Glutamatergic neuron (in vitro differentiated cells): ENCODE measurements at places on chromosomes 7 and 10.

GRCh38 chr10:125006921-125007426 lies 65.1 kb downstream of the ZRANB1 start:
- no peak for DNase-seq

- peak; percentile 52 for DNase-seq
Measured at GRCh38 chr10:52221923-52222322, 92.2 kb upstream of the DKK1 start.

GRCh38 chr10:85544956-85545355 lies 821.6 kb downstream of the GRID1 start:
- no peak for DNase-seq

- DNase-seq, result no peak
Measured at GRCh38 chr7:73716318-73716890, 3.1 kb downstream of the STX1A start.

- DNase-seq, result no peak
Measured at GRCh38 chr7:70456719-70457118, 675.2 kb upstream of the GALNT17 start.

- no peak for DNase-seq
Measured at GRCh38 chr7:27709137-27710075, 30.6 kb upstream of the TAX1BP1 start.

DNA sequence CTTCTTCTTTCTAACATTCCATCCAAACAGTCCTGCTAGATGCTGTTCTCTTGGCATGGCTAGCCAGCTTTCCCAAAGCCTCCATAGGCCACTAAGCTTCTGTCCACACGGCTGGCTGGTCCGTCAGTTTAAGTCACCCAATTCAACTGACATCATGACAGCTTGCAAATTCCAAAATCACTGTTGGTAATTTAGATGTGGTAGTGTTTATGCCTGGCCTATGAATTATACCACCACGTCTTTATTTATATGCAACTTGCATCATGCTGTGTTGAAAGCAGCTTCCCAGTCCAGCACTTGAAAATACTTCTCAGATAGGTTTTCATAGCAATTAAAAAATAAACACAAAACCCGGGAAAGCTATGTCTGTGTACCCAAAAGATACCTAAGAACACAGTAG lies 2.2 kb upstream of the VIM start:
- DNase-seq, result no peak

GRCh38 chr7:41974870-41975557 lies 262.0 kb downstream of the GLI3 start:
- no peak for DNase-seq

GRCh38 chr10:132142396-132143161 lies 44.2 kb upstream of the DPYSL4 start:
- peak; percentile 74 for DNase-seq

GRCh38 chr7:114825423-114825951 lies 96.4 kb upstream of the MDFIC start:
- DNase-seq, result no peak

DNA sequence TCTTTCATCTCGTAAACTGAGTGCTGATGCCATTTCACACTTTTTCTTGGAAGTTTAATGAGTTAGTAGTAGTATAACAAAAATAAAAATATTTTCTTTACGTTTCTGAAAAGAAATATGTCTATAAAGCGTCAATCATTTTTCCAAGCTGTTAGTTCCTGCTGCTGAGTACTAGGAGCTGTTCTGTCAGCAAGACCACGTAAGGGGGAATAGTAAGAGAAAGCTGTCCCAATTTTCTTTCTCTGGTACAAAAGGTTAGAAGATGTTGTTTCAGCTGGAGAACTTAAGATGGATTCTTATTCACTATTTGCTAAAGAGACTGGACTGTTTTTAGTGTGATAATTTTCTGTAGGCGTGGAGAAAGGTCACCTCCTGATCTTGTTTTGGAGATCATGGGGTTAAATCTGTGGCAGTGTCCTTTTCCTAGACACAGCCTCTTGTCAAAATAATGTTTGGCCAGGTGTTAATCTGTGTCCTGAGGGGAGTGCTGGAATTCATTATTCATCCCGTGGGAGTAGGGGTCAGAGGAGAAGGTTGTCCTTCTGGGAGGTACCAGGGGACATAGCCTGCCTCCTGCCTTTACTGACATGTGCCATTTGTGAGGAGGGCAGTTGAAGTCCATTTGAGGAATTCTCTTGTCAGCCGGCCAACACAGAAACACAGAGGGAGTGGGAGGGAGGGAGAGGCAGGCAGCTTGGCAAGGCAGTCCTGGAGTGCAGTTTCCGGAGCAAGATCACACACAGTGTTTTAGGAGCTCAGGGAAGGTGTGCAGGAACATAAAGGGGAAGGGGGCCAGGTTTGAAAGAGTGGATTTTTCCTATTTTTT lies 368.7 kb downstream of the AUTS2 start:
- DNase-seq, result no peak

- DNase-seq, result no peak
Measured at GRCh38 chr10:35564341-35564968, 40.7 kb upstream of the GJD4 start.

DNA sequence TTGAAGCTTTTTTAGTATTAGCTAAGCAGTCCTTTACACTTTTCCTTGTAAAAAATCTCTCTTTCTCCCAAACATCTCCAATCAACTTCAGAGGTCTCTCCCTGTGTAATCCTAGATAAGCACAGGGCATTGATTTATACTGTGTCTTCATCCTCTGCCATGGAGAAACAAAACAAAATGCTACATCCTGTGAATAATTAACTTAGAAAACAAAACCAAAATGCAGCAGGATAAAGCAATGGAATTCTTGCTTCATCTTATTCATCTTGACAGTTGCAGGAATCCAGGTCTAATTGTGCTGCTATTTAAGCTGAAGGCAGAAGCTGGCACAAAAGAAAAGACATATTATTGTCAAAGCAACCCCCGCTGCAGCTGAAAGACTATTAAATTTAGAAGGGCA lies 641.5 kb upstream of the SORCS1 start:
- no peak for DNase-seq

- DNase-seq, result no peak
Measured at GRCh38 chr7:139588632-139589031, 65.1 kb downstream of the CLEC2L start.

- DNase-seq, result no peak
Measured at GRCh38 chr7:118079369-118079768, 104.6 kb upstream of the LSM8 start.

DNA sequence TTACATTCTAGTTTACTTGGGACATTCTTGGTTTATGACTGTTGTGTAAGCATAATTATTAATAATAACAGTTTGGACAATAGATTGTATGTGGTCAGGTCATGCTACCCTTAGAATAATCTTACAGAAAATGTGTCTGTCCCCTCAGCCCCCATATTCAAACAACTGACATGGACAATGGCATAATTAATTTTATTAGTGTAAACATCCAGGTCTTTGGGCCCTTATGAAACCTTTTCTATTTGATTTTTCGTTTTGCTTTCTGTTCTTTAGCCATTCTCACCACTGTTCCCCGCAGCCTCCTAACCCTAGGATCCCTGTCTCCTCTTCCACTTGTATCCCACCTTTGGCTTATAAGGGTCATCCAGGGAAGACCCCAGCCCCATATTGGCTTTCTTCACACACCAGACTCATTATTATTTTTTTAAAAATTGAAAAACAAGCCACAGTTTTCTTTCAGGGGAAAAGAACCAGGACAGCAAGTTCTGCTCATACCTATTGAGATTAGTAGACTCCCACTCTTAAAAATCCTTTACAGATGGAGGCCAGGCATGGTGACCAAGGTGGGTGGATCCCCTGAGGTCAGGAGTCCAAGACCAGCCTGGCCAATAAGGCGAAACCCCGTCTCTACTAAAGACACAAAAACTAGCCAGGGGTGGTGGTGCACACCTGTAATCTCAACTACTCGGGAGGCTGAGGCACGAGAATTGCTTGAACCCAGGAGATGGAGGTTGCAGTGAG lies 11.5 kb downstream of the VIM start:
- no peak for DNase-seq

DNA sequence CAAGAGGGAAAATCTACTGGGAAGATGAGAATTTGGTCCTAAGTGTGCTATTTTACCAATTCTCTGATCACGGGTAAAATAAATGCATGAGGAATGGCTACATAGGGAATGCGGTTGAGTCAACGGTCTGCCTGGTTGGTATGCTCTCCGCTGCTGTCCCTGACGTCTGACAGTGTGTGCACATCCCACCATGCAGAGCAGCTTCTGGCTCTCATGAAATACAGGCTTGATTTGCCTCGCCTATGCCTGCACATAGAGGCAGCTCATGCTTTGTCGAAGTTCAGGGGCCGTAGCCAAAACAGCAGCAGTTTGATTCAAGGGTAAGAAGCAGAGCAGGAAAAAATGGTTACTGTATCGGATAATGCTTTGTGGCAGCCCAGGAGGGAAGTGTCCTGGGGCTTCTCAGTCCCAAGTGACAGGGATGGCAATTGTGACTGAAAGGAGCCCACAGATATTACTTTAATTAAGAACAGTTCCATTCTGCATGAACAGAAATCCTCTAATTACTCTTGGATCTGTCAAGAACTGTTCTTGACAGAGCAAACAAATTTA lies 268.4 kb upstream of the SLC26A5 start:
- DNase-seq, result peak; percentile 22

DNA sequence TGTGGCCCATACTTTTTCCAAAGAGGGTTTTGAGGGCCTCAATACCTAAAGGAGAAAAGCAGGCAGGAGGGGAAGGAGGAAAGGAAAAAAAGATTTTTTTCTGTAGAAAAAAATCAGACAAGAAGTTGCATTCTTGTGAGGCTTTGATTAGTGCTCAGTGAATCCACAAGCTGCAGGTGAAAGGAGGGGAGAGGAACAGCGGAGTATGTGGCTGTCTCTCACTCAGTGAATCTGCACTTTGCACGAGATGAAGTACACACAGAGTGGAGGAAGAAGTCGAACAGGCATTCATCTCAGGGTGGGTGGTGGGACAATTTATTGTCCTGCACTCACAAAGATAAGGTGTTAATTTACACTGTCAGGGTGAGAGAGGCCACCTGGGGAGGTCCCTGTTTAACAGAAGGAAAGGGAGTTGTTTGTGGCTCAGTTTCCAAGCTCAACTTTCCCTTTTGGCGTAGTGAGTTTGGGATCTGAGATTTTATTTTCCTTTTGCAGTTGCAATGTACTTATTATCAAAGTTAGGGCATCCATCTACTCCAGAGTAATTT lies 49.0 kb upstream of the VIPR2 start:
- DNase-seq, result no peak

DNA sequence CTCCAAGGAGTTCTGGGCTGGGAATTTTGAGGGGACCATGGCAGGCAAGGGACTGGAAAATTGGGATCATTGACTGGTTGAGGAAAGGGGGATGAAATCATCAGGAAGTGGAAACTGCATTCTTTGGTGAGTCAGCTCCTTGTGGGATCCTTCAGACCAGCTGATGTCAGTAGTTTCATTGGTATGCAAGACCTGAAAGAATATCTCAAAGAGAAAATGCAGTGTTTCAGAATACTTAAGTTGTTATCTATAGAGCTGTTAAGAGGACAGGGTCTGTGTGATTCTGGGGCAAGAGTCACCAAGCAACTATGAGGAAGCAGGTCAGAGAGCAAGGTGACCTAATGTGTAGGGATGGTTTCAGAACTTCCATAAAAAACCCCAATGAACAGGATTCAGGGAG lies 595.9 kb upstream of the AUTS2 start:
- DNase-seq, result no peak

GRCh38 chr7:149468208-149468607 lies 7.3 kb upstream of the ZNF777 start:
- no peak for DNase-seq

DNA sequence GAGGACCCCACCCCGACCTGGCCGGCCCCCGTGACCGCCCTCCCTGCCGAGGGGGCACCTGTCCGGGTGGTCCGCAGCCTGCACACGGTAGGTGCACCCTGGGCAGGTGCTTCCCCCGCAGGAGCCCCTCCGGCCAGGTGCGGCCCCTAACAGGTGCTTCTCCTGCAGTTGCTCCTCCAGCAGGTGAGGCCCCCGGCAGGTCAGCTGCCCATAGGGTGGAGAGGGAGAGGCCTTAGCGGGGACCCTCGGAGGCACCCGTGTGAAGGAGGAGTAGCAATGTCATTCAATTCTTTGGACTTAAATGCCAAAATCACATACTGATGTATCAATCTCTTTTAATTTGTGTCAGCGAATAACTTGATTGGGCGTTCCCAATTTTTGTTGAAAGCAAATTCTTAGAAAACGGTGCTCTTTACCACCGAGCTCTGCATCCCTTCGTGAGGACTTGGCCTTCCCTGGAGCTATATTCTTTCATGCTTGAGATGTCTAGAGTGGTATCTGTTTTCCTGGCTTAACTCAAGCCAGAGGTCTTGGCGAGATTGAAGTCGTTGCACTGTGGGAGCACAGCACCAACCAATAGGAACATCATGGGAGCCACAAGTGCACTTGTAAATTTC lies 738 bp upstream of the NCAPG2 start:
- no peak for DNase-seq

DNA sequence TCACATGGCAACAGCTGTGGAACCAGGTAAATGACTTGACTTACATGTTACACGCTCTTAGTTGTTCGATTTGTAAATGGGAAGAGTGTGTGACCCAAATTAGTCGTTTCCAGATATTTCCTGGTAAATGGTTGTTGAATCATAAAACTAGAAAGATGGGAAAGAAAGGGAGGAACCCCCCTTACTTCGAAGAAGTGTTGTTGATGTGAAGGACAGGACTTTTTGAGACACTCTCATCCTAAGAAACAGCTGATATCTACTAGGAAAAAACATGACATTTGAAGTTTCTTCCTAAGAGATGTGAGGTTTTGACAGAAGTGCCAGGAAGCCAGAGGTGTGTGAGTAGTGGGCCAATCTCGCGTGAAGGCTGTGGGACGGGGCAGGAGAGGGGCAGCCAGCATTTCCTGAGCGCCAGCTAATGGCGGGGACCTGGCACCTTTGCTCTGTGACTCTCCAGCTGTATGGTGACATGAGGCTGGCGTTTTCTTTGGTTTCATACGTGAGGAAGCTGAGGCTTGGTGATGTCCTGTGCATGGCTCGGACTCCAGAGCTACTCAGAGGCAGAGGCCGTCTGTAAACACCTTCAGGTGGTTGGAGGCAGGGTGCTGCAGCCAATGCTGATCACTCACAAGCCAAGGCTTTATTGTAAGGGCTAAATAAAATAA lies 53.7 kb downstream of the IKZF1 start:
- no peak for DNase-seq

DNA sequence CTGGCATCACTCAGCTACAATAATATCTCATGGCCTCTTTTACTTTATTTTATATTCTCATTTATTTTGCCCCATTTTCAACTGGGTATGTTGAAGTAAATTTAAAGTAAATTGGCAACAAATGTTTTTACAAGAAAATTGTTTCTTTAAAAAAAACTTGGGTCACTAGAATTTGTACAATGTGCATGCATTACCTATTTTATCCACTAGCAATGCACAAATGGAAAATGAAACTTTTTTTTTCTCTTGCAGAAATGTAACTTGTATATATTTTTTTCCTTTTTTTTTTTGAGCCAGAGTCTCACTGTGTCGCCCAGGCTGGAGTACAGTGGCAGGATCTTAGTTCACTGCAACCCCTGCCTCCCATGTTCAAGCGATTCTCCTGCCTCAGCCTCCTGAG lies 10.3 kb upstream of the H2AZ2 start:
- no peak for DNase-seq

DNA sequence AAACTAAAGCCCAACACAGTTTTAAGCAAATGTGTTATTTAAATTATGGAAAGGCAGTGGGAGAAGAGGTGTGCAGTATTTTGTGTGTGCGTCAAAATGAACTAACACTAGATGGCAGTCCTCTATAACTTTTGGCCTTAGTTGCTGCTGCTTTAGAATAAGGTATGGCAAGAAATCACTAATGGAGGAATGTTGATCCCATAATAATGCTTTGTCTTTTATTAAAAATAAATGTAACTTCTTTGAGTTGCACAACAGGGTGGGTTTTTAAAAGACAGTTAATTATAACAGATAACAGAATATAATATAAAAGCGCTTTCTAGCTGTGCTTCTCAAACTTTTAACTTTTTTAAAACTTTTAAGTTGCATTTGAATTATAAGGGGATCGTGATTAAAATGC lies 56.4 kb downstream of the BBS9 start:
- DNase-seq, result no peak
